ENCODE measurements at places on chromosomes 12 and 14.

GRCh38 chr14:103535081-103535890 lies 6.3 kb downstream of the TRMT61A start:
- DNase-seq: no peak

- DNase-seq: no peak
Measured at GRCh38 chr14:68724914-68725313, 68.0 kb downstream of the ZFP36L1 start.

- no peak for DNase-seq
Measured at GRCh38 chr14:88411039-88411438, 25.6 kb downstream of the SPATA7 start.

DNA sequence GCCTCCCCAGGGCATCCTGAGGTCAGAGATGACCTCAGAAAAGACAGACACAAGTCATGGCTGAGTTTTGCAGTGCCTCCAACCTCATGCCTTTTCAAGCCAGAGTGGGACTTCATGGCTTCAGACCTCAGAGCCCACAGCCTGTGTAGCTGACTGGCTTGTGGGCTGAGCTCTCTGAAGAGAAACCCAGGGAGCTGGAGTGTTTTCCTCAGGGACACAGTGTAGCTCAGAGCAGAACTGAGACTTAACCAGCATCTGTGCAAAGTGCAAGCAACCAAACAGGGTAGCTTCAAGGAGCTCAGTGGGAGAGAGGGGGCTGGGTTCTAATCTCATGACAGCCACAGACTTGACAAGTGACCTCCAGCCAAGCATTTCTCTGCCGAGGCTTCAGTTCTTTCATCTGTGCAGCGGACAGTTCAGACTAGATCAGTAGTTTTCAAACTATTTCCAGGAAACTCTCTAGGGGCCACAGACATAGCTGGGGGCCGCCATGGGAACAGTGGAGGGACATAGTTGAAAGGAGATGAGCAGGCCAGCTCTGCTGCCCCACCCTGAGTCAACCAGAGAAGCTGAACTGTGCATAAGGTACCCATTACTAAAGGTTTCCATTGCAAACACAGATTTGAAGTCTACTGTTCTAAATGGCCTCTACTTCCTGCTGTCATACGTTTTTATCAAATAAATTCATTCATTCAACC lies 80.0 kb downstream of the LGMN start:
- DNase-seq: no peak

GRCh38 chr12:27919671-27920235 lies 52.8 kb downstream of the PTHLH start:
- no peak for DNase-seq

- no peak for DNase-seq
Measured at GRCh38 chr12:62306569-62307530, 46.6 kb downstream of the USP15 start.

- DNase-seq: no peak
Measured at GRCh38 chr12:66587912-66588311, 91.0 kb downstream of the GRIP1 start.

DNA sequence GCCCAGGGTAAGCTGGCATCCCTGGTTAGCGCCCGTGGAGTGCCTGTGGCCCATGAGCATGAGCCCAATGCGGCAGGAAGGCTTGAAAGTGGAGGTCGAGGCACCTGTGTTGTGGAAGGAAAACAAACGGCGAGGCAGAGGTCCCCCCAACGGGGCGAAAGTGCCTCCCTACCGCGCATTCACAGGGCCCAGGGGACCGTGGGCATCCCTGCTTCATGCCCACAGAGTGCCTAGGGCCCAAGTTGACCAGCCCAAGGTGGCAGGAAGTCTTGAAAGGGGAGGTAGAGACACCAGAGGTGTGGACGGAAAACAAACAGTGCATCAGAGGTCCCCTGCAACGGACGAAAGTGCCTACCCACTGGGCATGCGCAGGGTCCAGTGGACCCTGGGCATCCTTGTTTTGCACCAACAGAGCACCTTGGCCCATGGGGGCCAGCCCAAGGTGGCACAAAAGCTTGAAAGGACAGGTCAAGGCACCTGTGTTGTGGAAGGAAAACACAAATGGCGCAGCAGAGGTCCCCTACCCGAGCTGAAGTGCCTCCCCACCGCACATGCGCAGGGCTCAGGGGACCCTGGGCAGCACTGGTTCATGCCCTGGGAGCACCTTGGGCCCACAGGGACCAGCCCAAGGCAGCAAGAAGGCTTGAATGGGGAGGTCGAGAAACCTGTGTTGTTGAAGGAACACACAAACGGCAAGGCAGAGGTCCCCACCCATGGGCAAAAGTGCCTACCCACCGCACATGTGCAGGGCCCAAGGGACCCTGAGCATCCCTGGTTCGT lies 377.5 kb downstream of the ALG10 start:
- DNase-seq: no peak

DNA sequence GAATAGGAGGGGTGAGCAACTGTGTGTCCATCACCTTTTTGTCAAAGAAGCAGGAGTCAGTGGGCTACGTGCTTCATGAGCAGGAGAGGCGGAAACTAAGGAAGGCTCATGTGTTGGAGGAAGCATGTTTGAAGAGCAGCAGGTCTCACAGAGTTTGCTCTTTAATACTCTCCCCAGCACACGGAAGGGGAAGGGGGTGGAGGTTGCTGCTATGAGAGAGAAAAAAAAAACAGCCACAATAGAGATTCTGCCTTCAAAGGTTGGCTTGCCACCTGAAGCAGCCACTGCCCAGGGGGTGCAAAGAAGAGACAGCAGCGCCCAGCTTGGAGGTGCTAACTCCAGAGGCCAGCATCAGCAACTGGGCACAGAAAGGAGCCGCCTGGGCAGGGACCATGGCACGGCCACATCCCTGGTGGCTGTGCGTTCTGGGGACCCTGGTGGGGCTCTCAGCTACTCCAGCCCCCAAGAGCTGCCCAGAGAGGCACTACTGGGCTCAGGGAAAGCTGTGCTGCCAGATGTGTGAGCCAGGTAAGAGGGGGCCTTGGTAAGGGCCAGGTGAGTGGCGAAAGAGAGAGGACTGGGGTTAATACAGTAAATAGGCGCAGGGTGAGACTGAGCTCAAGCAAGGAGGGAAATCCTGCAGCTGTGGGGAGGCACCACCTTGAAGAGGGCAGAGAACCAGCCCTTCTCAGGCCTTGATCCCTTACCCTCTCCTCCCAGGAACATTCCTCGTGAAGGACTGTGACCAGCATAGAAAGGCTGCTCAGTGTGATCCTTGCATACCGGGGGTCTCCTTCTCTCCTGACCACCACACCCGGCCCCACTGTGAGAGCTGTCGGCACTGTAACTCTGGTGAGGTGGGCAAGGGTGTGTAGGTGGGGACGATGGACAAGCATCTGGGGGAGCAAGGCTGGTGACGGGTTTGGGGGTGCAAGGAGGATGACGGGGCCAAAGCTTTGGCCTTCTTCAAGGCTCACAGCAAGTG lies at the start of gene CD27:
CD27 (plus strand) TSS at position 252 of the 985 bp plus-strand sequence; CDS start at position 393, 141 bp downstream.
- peak; percentile 58 for DNase-seq

DNA sequence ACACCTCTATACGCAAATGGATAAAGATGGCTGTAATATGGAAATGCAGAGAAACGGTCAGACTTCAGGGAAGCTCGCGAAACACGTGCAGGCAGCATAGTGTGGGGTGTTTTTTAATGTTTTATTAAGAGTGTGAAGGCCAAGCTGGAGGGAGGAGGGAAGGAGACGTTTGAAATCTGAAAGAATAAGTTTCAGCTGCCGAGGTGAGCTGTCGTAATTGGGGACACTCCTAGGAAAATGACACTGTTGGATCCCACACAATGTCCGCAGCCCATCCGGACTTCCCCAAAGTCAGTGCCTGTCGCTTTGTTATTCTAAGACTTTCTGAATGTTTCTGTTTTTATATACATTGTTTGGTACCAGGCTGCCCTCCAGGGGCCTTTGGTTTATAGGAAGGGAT lies 8.3 kb downstream of the FZD10 start:
- DNase-seq: no peak

- no peak for DNase-seq
Measured at GRCh38 chr12:6212086-6212485, 11.9 kb downstream of the CD9 start.

DNA sequence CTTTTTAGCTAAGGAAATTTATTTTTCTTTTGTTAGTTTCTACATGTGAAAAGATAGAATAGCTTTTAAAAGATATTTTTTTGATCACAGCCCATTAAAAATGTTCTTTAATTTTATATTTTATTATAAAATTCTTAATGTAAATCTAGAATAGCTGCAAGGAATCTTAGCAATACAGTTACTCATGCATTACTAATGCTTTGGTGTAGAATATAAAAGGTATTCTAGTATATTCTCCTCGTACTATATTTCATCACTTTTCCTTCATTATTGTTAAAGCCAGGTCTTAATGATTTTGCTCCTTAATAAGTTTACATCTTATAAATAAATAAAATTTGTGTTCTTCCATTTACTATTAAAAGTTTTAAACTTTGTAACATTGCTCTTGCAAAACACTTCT lies 82.6 kb downstream of the MNAT1 start:
- no peak for DNase-seq

- DNase-seq: peak; percentile 85
Measured at GRCh38 chr14:61662437-61663311, 32.6 kb upstream of the HIF1A start.

DNA sequence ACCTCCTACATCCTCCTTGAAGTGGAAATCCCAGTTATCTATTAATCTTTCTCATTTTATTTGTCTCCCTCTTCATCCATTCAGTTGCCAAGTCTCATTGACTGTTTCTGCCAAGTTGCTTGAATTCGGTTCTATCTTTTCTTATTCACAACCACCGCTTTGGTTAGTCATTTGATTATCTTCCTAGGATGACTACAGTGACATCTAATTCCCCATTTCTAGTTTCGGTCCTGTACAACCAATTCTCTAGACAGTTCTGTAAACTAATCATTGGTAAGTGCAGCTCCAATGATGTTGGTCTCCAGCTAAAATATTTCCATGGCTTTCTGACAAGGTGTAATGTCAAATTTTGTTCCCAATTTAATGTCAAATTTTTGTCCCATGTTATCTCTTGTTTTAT lies 220.1 kb downstream of the ADAMTS20 start:
- no peak for DNase-seq

DNA sequence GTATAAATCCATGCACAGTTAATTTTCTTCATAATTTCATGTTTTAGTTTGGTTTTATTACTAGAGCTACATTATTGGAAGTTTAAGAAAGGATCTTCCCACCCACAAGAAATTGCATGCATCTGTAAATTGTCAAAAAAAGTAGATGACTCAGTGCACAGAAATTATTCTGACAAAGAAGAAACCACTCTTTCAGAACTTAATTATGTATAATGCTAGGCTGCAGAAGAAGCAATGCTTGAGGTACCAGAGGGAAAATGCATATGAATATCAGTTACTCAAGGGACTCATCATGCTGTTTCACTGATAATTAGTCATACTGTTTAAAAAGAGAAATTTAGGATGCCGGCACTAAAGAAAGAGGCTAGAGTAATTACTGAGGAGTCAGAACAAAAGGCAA lies 147.0 kb downstream of the SLC16A7 start:
- DNase-seq: no peak

- DNase-seq: no peak
Measured at GRCh38 chr12:119957135-119957534, 31.9 kb upstream of the BICDL1 start.

- no peak for DNase-seq
Measured at GRCh38 chr14:106051796-106052195, 525.4 kb downstream of the TMEM121 start.
